ENCODE measurements at places on chromosomes 4 and X.

GRCh38 chr4:105122350-105122749 lies 24.3 kb upstream of the TET2 start:
- peak; percentile 66 for DNase-seq

DNA sequence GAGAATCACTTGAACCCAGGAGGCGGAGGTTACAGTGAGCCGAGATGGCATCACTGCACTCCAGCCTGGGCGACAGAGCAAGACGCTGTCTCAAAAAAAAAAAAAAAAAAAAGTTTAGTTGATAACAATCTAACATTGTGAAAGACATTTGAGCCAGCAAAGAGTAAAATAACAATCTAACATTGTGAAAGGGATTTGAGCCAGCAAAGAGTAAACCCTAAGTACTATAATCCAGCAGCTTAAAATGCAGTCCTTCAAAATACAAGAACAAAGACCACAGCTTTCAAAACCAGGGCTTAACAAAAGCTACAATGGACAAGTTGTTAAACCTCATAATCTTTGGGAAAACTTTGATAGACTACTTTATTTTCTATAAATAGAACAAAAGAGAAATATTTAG lies 16.9 kb downstream of the MFAP3L start:
- peak; percentile 14 for DNase-seq

DNA sequence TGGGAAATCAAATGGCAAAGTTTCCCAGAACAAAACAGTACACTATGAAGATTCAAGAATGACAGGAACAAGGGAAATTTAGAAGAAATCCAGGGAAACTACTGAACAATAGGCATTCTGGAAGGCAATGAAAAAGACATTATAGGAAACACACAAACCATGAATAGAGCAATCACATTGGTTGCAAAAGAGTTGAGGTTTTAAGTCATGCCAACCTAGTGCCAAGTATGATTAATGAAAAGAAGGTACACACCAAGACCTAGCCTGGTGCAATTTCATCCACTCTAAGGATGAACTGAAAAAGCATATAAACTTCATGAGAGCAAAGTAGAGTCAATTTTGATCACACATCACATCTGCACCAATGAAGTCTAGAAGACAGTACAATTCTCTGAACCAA lies 326.9 kb downstream of the PDHA2 start:
- no peak for DNase-seq

- no peak for DNase-seq
These were observed 60.1 kb upstream of the NAP1L5 start for GRCh38 chr4:88757776-88758175.

DNA sequence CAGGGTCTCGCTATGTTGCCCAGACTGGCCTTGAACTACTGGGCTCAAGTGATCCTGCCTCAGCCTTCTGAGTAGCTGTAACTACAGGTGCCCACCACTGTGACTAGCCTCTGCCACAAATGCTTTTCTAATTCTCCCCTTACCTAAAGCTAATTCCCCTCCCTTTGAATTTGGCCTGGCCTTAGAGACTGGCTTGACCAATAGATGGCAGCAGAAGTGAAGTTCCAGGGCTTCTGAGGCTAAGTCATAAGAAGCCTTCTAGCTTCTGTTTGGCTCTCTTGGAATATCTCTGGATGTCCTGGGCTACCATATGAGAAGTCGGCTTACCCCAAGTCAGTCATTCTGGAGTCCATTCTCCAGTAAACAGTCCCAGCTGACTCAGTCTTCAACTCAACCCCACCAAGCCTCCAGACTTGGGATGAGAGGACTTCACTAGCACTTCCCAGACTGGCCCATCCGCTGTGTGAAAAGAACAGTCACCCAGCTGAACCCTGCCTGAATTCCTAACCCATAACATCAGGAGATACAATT lies 61.0 kb downstream of the HPRT1 start:
- peak; percentile 69 for DNase-seq

Data from iris pigment epithelial cell (primary cell).